Stimulated activated CD4-positive, alpha-beta T cell treated with anti-CD3 and anti-CD28 coated beads, Interleukin-2, amount 100 ng/mL, for 4 hours (primary cell): ENCODE measurements at places on chromosomes 1 and 21.

DNA sequence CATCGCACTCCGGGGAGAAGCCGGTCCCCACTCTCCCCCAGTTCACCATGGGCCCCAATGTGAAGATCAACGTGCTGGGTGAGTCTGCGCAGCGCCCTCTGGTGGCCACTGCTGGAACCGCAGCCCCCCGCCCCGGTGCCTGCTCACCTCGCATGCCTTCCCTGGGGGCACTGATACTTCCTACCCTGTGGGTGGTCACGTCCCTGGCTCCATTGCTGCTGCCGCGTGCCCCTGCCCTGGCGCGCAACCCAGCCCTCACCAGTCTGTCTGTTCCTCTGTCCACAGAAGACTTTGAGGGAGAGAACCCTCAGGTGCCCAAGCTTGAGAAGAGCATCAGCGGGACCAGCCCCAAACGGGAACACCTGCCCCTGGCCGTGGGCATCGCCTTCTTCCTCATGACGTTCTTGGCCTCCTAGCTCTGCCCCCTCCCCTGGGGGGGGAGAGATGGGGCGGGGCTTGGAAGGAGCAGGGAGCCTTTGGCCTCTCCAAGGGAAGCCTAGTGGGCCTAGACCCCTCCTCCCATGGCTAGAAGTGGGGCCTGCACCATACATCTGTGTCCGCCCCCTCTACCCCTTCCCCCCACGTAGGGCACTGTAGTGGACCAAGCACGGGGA is 7.6 kb downstream of the EFNA3 start:
- DNase-seq = peak; percentile 55

DNA sequence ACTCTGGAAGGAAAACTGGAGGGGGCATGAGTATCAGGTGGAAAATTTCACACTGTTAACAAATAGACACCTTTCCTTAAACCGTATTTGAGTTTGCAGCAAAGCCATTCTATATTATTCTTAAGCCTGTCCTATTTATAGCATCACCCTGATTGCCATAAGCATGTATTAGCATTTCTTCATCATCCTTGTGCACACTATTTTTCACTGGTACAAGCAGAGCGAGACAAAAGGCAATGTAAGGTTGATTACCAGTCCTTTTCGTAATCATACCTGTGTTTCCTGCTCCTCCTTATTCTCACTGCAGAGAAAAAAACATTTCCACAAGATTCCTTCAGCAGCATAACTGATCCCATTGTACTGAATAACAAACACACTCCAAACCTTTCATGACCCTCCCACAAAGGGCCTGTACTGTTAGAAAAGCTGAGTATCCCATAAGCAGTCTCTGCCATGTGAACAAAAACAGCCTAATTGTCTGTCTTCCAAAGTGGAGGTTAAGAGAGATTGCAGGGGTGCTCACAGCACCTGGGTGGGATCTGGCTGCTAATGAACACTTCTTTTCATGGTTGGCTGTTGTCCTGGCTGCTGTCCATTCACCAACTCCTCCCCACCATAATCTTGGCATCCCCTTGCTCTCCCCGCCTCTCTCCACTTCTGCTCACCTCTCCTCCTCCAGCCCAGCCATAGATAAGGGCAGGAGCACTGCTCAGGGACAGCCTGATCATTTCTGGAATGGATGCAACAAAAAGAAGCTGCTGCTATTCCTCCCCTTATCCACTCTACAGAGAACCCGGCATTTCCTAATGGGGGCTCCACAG is 30.4 kb downstream of the VTCN1 start:
- no peak for DNase-seq

GRCh38 chr1:163426505-163427251 is 104.9 kb downstream of the NUF2 start:
- no peak for DNase-seq

DNA sequence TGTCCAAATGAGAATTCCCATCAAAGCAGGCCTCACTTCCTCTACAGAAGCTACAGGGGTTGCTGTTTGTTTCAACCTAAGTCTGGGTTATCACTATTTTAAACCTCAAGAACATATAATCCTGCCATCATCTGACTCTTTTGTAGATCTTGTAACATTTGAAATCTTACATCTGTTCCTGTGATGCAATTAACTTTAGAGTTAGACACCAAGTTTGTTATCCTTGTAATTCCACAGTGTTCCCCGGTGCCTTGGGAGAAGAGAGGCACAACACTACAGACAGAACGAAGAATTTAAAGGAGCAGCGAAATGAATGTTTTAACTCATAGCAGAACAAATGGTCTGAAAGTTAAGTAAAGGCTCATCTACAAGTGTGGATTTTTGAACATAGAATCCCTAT is 116.1 kb downstream of the UCHL5 start:
- DNase-seq = no peak
